ENCODE measurements at places on chromosomes 4 and X.

- no peak for DNase-seq
Observed at GRCh38 chr4:1334579-1334895, 12.5 kb upstream of the UVSSA start.

GRCh38 chr4:7879127-7879526 is 60.5 kb downstream of the AFAP1 start:
- DNase-seq, result no peak

- no peak for DNase-seq
Observed at GRCh38 chr4:95465010-95465409, 83.8 kb downstream of the UNC5C start.

DNA sequence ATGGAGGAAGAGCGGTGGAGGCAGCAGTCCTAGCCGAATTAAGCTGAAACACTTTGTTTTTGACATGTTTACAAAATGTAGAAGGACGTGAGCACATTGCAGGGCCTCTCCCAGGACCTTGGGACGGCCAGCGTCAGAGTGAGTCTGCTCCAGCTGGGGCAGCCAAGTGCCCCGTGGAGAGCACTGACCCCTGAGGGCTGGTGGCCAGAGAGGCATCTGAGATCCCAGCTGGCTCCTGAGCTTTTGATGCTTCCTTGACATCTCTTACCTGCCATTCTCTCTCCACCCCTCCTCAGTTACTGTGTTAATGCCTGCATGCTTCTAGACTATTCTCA is 24.7 kb downstream of the NAT8L start:
- no peak for DNase-seq

GRCh38 chr4:6740347-6740746 is 24.4 kb downstream of the BLOC1S4 start:
- no peak for DNase-seq

GRCh38 chr4:177001271-177002175 is 208.8 kb upstream of the VEGFC start:
- DNase-seq, result no peak

GRCh38 chrX:77658886-77659285 is 127.1 kb downstream of the ATRX start:
- DNase-seq, result no peak

DNA sequence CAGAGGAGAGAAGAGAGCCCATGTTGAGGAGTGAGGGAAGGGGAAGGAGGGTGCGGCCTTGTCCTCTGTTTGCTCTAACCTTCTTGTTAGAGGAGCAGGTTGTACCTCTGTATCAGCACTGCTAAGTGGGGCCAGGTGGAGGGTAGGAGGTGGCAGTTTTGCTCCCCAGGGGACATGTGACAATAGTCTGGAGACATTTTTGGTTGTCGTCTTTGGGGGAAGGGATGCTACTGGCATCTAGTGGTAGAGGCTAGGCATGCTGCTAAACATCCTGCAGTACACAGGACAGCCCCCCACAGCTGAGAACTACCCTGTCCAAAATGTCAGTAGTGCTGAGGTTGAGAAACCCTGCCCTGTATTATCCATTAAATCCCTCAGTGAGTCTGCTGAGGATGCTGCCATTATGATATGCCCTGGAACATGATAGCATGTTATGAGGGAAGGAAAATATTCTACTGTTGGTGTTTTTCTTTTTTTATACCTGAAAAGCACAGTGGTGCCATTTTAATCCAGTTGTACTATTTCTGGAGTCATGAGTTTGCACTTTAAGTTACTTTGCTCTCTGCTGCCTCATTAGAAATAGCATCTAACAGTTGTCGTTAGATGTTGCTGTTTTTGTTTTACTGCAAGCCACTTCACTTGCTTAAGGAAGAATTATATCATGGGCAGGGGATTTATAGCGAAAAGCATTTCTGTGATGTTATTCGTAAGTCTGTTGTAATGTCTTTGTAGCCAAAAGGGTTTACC is 90.6 kb downstream of the LRP2BP start:
- DNase-seq, result no peak

DNA sequence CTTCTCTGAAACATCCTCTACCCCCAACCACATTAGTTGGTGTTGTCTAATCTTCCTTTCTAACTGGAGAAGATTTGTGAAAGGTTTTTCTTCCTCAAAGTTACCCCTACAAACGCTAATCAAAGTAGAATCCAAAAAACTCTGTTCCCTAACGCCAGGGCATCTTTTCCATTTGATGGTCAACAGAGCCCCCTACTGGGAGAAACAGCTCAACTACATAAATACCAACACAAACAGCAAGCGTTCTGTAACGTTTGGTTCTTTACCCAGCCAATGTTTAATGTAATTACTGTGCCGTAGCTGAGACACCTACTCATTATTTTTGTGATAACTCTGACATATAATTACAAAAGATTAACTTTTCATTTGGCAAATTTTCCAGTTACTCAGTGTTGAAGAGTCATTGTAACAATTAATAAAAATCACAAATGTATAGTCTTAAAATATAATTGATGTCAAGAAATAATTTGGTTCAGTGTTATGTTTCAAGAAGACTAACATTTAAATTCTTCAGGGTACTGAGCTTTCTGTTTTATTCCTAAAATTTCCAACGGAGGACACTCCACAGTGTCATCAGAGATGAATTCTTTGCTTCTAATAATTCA is 94.9 kb upstream of the TBC1D9 start:
- DNase-seq, result no peak

DNA sequence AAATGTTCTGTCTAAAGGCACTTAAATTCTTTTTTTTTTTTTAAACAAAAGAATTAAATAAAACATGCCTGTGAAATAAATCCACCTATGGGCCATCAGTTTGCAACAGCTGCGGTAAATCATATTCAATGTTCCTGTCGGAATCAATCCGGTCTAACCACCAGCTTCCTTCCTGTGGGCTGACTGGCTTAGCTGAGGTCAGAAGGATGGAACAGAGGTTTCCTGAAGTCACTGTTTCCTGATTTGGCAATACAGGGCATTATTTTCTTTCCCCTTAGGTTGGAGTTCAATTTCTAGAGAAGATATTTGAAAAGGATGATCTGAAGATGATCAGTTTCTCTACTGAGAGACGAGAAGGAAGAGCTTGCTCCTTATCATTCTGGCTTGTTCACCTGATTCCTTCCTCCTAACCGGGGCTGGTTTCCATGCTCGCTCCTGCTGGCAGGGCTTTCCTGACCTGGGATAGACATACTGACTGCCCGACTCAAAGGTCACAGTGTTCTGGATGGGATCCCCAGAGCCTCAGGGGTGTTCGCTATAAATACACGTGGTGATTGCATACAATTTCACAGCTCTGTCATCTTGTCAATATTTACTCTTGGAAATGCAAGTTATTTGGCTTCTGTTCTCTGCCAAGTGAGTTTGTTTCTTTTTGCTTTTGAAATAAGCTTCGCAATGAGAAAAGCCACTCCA is 21.7 kb downstream of the PDLIM3 start:
- DNase-seq, result no peak

DNA sequence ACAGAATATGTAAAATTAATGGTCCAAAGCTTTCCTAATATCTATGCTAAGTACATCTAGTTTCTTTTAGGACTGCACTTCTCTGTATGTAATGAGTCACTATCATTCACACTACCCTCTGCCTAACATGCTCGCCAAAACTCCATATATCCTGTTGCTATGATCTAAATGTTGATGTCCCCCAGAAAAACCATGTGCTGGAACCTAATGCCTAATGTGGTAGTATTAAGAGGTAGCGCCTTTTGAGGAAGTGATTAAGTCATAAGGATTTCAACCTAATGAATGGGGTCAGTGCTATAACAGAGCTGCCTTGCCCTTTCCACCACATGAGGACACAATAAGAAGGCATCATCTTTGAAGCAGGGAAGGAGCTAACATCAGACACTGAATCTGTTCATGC is 34.9 kb upstream of the NFKB1 start:
- DNase-seq, result no peak

GRCh38 chr4:187258651-187259401 is 535.2 kb upstream of the FAT1 start:
- DNase-seq, result no peak

DNA sequence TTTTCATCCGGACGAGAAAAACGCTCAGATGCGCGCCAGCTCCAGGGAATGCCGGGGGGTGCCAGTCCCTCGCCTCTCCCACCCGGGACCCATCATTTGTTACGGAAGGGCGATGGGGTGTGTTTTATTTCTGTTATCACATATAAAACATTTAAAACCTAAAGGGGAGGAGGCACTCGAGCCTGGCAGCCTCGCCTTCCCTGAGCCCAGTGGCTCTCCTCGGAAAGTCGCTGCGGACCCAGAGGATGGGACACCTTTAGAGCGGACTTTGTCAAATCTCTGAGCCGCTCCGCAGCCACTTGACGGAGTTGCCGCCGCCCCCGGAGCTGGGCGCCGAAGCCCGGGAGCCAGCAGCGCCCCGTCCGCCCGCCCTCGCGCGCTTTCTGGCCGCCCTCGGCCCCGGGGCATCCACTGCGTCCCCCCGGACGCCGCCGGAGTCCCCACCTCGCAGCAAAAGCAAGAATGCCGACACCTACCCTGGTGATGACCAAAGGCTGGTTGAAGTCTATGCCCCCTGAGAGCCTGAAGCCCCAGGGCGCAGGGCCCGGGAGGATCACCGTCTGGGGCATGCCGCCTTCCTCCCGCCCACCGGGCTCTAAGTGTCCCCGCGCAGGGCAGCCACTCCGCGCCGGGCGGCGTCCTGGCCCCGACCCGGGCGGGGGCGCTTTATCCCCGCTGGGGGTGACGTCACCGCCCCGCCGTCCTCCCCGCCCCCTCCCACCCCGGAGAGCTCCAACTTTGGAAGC is at the start of gene PDLIM3:
Gene PDLIM3 (minus strand): TSS at position 642 of the 746 bp plus-strand sequence. CDS start 73 bp downstream, at position 569.
- peak; percentile 11 for DNase-seq

GRCh38 chr4:130545596-130545995 is 1449.6 kb downstream of the C4orf33 start:
- no peak for DNase-seq

GRCh38 chr4:183080372-183081115 is 18.5 kb upstream of the WWC2 start:
- no peak for DNase-seq

DNA sequence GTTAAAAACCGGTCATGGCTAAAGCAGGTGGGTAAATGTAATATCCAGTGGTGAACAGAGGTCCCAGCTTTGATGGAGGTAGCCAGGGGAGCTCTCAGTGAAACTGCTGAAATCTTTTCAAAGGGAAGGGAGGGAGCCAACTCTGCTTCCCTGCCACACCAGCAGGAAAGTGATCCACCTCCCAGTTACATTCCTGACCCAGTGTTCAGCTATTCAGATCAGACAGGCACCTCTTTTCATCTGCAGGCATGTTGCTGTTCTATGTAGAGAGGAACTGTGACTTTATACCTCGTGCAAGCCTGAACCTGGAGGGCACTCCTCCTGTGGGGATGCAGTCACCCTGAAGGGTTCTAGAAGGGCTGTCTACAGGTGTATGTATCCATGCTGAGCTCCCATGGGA is 37.6 kb downstream of the DCLK2 start:
- DNase-seq, result no peak
